Right renal pelvis (tissue), 4 donors: ENCODE measurements at places on chromosomes 12 and 14.

GRCh38 chr12:2526371-2526770, 268.4 kb upstream of the FKBP4 start:
- no peak for DNase-seq

GRCh38 chr12:5437182-5437583, 5.3 kb downstream of the NTF3 start:
- no peak for DNase-seq

DNA sequence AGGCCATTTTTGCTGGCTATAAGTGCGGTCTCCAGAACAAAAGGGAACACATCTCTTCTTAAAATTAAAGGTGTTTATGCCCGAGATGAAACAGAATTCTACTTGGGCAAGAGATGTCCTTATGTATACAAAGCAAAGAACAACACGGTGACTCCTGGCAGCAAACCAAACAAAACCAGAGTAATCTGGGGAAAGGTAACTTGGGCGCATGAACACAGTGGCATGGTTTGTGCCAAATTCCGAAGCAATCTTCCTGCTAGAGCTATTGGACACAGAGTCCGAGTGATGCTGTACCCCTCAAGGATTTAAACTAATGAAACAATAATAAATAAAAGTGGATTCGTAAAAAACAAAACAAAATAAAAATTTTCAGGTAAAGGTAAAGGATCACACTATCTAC, 33.4 kb downstream of the PKP2 start:
- DNase-seq = no peak

DNA sequence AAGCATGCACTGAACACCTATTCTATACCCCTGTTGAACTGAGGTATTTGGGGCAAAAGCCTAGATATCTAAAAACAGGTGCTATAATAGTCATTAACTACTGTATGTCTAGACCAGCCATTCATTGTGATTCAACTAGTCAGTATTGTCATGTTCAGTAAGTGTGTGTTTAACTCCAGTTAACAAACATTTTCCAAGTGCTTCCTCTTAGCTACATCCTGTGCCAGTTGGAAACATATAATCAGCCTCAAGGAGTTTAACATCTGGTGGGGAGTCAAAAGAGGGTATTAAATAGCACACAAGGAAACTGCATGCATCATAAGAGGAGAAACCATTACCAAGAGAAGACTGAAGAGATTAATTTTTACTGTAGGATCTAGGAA, 20.4 kb downstream of the TMTC1 start:
- DNase-seq = no peak

- DNase-seq = no peak
Measured at GRCh38 chr14:49774106-49774505, 6.2 kb downstream of the KLHDC2 start.
